ENCODE measurements at places on chromosomes 7 and 10.
A peak's percentile ranks its signal among the peaks of the same experiment; 100 is the strongest.

- no peak for DNase-seq
Observed at GRCh38 chr7:153399554-153399940, 640.0 kb downstream of the ACTR3B start.

GRCh38 chr10:95728526-95728925, 27.4 kb upstream of the ENTPD1 start:
- no peak for DNase-seq

- no peak for DNase-seq
Observed at GRCh38 chr10:50592961-50593418, 30.8 kb downstream of the SGMS1 start.

DNA sequence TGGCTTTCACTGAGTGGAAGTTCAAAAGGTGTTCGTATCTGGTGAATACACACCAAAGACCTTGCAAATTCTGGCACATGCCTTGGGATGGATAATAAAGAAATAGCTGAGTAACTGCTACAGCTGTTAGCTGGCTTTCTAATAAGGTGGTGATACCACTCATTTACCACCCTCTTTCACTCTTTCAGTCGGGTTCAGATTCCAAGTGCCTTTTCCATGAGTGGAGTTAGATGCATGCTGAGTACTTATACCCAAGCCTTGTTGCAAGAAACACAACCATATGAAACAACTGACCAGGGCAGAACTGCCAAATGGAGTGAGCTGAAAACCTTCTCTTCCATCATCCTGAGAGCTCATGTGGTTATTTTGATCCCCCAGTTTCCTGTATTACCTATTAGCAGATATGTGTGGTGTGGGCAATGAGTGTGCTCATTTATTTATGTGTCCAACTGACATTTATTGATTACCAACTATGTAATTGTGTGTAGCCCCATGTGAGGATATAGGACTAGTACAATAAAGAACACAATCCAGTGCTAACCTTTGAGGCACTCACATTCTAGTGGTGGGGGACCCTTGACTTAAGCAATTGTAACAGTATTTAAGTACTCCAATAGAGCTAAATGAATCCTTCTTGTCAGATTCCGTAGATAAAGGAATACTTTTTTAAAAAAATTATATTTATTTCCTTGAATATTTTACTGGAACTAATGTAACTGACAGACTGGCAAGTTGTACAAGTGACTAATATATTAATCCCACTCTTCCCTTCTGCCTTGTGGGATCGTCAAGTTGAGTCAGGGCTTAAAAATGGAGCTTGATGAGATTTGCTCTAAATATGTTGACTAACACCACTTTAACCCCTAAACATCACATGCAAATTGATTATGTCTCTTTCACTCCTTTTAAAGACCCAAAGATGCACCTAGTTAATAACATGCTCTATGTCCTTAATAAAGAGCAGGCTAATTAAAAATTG, 124.7 kb downstream of the ARID5B start:
- DNase-seq, result no peak

DNA sequence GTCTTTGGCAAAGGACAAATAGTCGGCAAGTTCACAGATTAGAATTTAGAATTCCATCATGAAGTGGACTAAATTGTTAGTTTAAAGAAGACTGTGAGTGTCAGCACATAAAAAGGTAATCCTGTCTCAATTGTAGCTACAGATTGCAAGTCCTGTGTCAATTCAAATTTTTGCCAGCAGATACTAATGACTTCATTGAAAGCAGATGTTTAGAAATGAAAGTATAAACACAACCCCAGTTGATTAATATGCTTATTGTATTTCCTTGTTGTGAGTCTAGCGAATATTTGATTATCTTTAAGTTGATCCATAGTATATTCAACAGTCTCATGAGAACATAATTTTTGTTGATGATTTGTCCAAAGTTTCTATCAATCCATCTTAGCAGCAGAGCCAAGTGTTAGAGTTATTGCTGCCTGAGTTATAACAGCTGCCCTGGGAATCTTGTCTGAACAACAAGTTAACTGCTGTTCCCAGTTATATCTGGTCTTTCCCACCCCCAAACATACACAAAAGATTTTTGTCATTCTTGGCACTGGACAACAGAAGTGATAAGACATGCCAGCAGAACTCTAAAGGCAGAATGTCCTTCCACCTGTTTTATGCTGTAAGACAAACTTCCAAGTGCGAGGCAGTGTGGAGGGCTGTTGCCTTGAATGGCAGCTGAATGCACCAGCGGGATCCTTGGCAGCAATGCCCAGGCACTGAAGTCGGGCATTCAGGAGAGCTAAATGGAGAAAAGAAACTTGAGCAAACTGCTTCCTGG, 21.3 kb upstream of the HERPUD2 start:
- DNase-seq, result no peak

DNA sequence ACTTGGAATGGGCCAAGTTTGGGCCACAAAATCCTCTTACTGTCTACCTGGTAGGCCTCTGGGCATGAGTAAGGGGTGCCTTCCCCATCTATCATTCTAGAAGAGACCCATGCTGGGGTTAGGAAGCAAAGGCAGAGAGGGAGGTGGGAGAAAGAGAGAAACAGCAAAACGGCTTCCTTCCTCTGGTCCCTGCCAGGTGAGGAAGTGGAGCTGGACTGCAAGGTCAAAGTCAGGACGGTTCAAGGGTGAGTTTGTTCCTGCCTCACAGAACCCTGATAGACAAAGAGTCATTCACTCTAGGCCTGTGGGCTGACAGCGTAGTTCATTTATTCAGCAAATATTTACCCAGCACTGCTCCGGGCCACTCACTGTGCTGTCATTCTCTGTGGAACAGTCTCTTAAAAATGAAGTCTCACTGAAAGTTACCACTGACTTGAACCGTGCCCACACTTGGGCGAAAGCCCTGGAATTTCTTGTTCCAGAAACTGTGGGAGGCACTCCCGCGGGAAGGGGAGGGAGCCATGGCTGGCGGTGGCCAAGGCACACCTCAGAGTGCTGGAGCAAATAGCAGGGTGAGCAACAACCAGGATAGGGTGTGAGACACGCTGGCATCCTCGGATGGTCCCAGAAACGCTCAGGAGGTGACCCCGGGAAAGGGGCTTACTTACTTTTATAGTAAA, 26.2 kb upstream of the ECHDC3 start:
- no peak for DNase-seq

- peak; percentile 66 for DNase-seq
Observed at GRCh38 chr10:63465293-63466143, at the start of gene JMJD1C. Gene JMJD1C (minus strand): TSS chr10:63465977. CDS start chr10:63465662, 315 bp downstream.

DNA sequence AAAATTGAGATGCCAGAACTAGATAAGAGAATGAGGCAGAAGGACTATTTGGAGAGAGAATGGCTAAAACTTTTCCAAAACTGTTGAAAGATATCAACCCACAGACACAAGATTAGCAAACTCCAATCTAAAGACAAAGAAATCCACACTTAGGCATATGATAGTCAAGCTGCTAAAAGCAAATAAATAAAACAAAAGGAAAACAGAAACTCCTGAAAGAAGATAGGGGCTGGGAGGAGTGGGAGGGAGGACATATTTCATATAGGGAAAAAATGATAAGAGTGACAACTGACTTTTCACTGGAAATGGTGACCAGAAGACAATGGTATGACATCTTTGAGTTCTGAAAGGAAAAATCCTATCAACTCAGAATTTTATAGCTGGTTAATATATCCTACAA, 105.4 kb upstream of the ADO start:
- DNase-seq, result no peak

- DNase-seq, result no peak
Observed at GRCh38 chr7:129689995-129690581, 78.6 kb downstream of the NRF1 start.

GRCh38 chr7:64747802-64748201, 46.4 kb upstream of the ZNF138 start:
- no peak for DNase-seq

- no peak for DNase-seq
Observed at GRCh38 chr10:31034098-31034909, 2.6 kb upstream of the ZNF438 start.

- no peak for DNase-seq
Observed at GRCh38 chr7:40749877-40750276, 615.1 kb downstream of the SUGCT start.

DNA sequence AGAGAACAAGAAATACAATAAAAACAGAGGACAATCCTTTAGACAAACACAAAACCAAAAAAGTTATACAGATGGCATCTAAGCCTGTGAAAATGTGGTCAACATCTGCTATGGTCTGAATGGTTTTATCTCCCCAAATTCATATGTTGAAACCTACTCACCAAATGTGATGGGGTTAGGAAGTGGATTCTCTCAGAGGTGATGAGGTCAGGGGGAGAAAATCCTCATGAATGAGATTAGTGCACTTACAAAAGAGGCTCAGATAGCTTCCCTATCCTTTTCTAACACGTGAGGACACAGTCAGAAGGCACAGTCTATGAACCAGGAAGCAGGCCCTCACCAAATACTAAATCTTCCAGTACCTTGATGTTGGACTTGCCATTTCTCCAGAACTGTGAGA, 147.8 kb upstream of the GPR22 start:
- no peak for DNase-seq

GRCh38 chr10:124240839-124241291, 147.5 kb upstream of the CHST15 start:
- DNase-seq, result no peak

- no peak for DNase-seq
Observed at GRCh38 chr7:81264116-81264515, 345.3 kb upstream of the SEMA3C start.

DNA sequence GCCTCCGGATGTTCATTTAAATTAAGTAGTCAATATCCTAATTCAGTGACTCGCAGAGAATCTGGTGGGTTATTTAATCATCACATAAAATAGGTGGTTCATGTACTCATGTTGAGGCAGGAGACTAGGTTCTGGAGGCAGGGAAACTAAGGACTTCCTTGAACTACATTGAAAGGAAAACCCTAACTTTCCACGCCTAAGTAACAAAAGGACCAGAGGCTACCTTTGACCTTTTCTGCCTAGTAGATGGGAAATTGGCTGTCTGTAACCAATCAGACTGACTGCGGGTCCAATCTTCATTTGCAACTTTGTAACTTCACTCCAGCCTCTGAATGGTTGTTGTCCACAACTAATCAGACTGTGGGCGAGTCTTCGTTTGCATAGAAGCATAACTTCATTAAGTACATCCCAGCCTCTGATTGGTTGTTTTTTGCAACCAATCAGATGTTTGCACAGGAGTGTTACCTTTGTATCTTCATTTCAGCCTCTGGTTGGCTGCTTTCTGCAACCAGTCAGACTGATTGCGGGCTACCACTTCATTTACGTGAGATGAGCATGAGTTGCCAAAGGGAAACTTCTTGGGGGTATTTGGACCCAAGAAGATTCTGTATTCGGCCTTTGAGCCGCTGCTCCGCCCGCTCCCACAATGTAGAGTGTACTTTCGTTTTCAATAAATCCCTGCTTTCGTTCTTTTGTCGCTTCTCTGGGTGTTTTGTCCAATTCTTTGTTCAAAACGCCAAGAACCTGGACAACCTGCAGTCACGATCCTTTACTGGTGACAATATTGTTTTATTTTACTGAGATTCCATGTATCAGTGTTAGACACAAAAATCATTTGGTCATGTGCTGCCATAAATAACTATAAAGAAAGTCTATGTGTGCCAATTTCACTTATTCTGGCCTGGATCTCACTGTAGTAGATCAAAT, 1.7 kb upstream of the ST7 start:
- no peak for DNase-seq
